ENCODE measurements at places on chromosomes 2 and 18. TPM values are rescaled to one million over a fixed set of nuclear protein-coding genes. Genes with fewer than 3 reads are reported as not detected.

NFE2L2 gene
- total RNA-seq, result 43.5 TPM

TMEM163 gene
- 0.44 TPM for total RNA-seq

MOGAT1 gene
- not detected for total RNA-seq

GLS gene
- total RNA-seq, result 68.4 TPM

POTEF gene
- under 0.01 TPM for total RNA-seq

RNASEH1 gene
- 33.5 TPM for total RNA-seq

PCARE gene
- total RNA-seq, result not detected

C1QL2 gene
- total RNA-seq, result not detected

IL1R2 gene
- not detected for total RNA-seq

All from mammary microvascular endothelial cell (primary cell).